Common myeloid progenitor, CD34-positive (primary cell): ENCODE measurements at places on chromosomes 16 and 17.

GRCh38 chr17:76540381-76541300 lies 797 bp downstream of the PRCD start:
- DNase-seq, result peak; percentile 89

DNA sequence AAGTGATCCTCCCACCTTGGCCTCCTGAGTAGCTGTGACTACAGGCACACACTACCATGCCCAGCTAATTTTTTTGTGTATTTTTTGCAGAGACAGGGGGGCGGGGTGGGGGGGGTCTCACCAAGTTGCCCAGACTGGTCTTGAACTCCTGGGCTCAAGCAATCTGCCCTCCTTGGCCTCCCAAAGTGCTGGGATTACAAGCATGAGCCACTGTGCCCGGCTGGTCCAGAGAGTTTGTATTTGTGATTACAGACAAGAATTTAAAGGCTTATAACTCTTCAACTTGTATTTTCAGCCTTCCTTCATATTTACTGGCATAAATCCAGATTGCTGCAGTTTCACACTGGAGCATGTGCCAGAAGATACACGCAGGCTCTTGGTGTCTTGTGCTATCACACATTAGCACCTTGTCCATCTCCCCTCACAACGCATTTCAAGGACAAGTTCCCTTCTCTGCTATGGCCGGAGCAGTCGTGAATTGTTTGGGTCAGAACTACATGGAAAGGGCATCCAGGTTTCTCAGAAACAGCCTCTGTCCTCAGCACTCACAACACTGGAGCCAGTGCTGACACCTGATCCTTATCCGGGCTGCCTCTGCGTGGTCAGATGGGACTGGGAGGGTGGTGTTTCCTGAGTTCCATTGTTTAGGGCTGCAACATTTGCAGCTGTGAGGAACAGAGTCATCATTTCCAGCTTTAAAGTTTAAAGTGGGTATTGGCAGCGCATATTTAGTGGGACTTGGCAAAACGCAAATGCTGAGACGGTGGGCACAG lies 28.1 kb downstream of the WSCD1 start:
- no peak for DNase-seq

GRCh38 chr17:7854851-7855659 lies at the start of gene TMEM88:
TMEM88 (plus strand) TSS chr17:7855066; CDS start chr17:7855075, 9 bp downstream.
- no peak for DNase-seq

GRCh38 chr17:56756536-56756935 lies 77.2 kb downstream of the C17orf67 start:
- peak; percentile 67 for DNase-seq

DNA sequence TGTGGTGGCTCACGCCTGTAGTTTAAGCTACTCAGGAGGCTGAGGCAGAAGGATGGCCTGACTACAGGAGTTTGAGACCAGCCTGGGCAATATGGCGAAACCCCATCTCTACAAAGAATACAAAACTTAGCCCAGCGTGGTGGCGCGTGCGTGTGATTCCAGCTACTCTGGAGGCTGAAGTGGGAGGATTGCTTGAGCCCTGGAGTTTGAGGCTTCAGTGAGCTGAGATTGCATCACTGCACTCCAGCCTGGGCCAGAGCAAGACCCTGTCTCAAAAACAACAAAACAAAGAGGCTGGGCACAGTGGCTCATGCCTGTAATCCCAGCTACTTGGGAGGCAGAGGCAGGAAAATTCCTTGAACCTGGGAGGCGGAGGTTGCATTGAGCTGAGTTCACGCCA lies 7.0 kb upstream of the CSNK1D start:
- DNase-seq, result no peak

GRCh38 chr16:24010440-24011089 lies 174.8 kb downstream of the PRKCB start:
- peak; percentile 96 for DNase-seq

- no peak for DNase-seq
Observed at GRCh38 chr16:35180970-35181369, 1721.6 kb downstream of the TP53TG3F start.

- DNase-seq, result no peak
Observed at GRCh38 chr17:74490716-74491115, 24.3 kb downstream of the CD300A start.

DNA sequence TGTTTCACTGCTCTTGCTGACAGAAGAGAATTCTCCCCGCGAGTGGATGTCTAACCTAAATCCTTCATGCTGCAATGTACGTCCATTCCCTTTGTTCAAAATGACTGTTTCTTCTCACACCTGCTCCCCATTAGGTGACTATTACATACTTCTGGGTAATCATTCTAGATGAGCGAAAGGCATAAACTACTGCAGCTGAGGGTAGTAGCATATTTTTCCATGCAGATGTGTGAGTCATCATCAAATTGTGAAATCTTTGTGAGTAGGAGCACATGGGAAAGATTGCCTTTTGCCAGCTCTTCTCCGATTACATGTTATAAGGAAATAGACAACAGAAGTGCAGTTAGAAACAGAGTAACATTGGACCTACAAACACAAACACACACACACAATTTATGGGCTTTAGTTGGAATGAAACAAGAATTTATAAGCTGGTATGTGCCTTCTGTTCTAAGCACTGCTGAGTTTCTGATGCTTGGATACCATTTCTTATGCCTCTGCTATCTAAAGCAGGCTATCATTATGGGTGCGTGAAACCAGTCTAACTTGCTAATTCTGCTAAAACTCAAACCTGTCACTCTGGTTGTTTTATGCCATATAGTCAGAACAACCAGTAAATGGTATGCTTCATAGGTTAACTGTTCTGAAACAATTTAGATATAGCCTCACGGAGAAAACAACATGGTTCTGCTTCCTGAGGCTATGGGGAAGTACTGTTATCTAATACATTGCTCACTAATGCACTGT lies 346.9 kb upstream of the PSMD7 start:
- no peak for DNase-seq

DNA sequence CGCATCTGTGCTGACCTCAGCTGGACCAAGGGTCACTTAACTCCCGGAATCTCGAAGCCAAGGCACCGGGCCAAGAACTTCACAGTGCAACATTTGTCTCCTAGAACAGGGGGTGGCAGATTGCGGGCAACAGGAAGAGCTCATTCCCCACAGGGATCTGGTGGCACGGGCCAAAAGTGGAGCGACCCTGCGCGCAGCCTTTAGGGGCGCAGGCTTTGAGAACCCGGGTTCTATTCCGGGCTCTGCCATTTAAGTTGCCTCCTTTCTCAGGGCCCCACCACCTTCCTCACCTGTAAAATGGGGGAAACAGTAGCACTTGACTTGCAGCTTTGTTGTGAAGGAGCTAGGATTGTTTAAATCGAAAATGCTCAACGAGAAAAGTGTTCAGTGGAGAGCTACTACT lies 651 bp downstream of the SHMT1 start:
- DNase-seq, result peak; percentile 36

DNA sequence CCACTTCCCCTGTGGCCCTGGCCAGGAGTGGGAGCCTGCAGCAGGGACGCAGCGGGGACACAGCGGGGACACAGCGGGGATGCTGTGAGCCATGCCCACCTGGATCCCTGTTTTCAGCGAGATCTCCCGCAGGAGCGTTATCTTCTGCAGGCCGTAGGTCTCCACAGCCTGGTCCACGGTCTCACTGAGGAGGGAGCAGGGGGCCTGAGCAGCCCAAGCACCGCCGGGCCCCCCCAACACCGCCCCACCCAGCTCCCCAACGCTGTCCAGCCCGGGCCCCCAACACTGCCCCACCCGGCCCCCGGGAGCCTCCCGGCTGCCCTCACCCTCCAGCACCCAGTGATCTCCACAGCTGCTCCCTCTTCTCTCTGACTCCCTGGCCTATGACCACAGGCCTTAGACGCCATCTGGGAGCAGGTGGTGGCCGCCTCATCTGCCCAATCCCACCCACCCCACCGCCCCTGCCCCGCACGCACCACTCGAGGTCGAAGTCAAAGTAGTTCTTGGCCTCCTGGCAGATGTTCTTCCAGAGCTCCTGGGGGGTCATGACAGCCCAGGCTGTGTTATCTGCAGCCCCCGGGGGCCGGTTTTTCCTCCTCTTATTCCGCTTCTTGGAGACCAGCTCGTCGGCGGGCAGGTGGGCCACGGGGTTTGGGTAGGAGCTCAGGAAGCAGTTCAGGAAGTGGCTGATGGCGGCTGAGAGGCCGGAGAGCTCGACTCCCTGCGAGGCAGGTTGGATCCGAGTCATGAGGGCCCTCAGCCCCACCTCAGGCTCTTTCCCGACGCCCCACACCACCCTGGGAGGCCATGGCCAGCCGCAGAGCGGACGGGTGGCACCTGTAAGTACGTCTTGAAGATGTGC lies 17.0 kb downstream of the CLUH start:
- DNase-seq, result no peak

DNA sequence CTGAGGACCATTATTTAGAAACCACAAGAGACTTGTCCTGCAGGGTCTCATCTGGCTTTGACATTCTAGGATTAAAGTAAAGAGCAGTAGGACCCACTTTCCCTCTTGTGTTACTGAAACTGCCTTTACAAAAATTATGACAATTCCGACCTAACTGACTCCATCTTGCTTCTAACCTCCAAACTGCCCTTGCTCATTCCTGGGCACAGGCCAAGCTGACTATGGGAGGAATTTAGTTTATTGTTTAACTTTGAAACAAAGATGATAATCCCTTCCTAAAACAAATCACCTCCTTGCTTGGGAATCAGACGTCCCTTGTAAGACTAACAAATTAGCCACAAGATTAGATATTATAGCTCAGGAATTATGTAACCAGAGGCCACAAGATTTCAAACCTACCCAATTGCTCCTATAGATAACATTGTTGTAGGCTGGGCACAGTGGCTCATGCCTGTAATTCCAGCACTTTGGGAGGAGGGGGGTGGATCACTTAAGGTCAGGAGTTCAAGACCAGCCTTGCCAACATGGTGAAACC lies 87.0 kb upstream of the FBXO47 start:
- no peak for DNase-seq

DNA sequence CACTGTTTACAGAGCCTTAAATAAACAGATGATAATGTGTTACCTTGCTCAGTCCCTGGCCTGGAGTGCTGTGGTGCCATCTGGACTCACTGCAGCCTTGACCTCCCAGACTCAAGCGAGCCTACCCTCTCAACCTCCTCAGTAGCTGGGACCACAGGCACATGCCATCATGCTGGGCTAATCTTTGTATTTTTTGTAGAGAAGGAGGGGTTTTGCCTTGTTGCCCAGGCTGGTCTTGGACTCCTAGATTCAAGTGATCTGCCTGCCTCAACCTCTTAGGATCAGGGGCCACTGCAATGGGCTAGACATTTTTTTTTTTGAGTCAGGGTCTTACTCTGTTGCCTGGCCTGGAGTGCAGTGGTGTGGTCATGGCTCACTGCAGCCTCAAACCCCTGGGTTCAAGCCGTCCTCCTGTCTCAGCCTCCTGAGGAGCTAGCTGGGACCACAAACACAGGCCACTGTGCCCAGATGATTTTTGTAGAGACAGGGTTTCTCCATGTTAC lies 5.0 kb upstream of the NAGLU start:
- no peak for DNase-seq

DNA sequence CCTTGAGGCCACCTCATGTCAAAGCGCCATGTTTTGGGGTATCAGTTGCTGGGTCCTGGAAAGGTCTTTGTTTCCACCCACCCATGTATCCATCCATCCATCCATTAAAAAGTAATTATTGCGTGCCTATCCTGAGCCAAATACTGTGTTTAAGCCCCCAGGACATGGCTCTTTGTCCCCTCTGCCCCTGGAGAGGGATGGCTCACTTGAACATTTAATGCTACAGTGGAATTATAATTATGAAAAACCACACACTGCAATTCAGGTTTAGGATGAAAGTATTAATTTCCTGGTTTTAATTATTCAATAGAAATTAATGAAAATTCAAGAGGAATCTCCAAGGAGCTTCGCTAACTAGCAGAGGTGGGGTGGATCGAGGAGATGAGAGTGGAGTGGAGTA lies 97.8 kb downstream of the MGAT5B start:
- no peak for DNase-seq

DNA sequence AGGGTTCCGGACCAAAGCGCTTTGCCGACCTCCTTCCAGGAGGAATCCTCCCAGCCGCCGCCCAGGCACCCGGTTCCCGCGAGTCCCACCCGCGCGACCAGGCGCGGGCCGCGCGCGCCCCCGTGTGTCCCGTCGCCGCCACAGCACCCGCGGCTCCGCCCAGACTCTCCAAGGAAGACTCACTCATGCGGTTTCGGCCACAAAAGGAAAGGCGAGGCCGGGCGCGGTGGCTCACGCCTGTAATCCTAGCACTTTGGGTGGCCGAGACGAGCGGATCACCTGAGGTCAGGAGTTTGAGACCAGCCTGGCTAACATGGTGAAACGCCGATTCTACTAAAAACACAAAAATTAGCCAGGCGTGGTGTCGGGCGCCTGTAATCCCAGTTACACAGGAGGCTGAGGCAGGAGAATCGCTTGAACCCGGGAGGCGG lies 3.5 kb upstream of the PKMYT1 start:
- peak; percentile 65 for DNase-seq

- DNase-seq, result peak; percentile 45
Observed at GRCh38 chr17:27319541-27320221, 25.8 kb downstream of the WSB1 start.

DNA sequence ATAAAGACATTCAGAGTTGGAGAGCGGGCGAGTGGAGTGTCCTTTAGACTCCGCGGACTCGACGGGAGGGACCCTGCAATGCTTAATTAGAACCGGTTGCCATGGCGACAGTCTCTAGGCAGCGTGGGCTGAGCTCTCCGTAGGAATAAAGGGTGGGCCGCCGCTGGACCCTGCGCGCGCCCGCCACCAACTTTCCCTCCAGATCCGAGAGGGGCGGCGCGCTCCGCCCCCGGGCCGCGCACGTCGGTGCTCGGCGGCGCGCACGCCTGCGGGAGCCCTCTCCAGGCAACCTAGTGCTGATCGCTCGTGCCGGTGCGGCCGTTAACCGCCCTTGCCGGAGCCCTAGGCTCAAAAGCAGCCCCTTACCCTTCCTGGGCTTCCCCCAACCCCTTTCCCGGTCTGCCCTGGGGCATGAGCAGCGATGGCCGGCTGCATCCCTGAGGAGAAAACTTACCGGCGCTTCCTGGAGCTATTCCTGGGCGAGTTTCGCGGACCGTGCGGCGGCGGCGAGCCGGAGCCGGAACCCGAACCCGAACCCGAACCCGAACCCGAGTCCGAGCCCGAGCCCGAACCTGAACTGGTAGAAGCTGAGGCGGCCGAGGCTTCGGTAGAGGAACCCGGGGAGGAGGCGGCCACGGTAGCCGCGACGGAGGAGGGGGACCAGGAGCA lies at the start of gene PPM1E:
PPM1E (plus strand) TSS at position 278 of the 669 bp plus-strand sequence.
- DNase-seq, result peak; percentile 73

- DNase-seq, result no peak
Observed at GRCh38 chr17:81499601-81499970, 13.0 kb downstream of the ACTG1 start.

DNA sequence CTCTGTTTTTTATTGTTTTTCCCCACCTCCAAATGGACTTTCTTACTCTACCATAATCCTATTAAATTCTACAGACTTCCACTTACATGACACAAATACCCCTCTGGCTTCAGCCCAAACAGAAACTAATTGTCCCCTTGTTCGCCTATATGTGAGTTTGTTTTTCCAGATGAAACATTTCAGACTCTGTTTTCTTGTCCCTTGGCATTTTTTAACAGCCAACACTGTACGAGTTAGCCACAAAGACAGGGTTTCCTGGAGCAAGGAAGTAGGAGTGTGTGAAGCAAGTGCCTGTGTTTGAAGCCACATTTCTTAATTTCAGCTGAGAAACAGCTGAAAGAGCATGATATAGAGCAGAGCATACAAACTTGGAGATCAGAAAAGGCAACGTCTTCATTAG lies 382.2 kb upstream of the CDH5 start:
- no peak for DNase-seq

- no peak for DNase-seq
Observed at GRCh38 chr16:76226481-76226880, 50.7 kb upstream of the CNTNAP4 start.
